ENCODE measurements at places on chromosomes 6 and 20. TPM values are rescaled to one million over a fixed set of nuclear protein-coding genes. Genes with fewer than 3 reads are reported as not detected.

The TRERF1 gene
- 8.7 TPM for total RNA-seq

The GRM4 gene
- total RNA-seq = 2.6 TPM

The GNRH2 gene
- total RNA-seq = 0.87 TPM

The WFDC10B gene
- not detected for total RNA-seq

The LY6G6D gene
- total RNA-seq = not detected

The SLC22A1 gene
- 2.7 TPM for total RNA-seq

Measured in endothelial cell (in vitro differentiated cells).